NCI-H146 (cell line): ENCODE measurements at places on chromosomes 5 and 9.

- DNase-seq = no peak
Observed at GRCh38 chr9:74803376-74804017, 84.2 kb downstream of the TRPM6 start.

DNA sequence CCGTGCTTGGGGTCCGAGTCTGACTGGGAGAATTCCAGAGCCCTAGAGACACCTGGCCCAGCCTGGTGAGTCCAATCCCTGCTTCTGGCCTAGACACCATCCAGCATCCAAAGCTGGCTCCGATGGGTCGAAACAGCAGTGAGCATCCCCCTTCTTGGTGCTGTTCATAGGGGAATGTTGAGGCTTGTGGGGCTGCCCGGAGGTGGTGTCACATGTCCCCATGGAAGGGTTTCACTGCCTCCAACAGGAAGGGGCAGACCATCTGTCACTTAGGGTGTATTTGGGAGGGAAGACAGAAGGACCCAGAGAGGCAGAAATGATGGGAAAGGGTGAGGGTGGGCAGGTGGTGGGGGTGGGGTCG lies 13.9 kb downstream of the C9orf50 start:
- no peak for DNase-seq

- DNase-seq = no peak
Observed at GRCh38 chr5:123810746-123811340, 298.9 kb downstream of the CSNK1G3 start.

- no peak for DNase-seq
Observed at GRCh38 chr9:98109052-98109451, 10.0 kb downstream of the TRIM14 start.

- no peak for DNase-seq
Observed at GRCh38 chr5:119357808-119358529, 2.1 kb downstream of the TNFAIP8 start.

- no peak for DNase-seq
Observed at GRCh38 chr5:106656821-106657220, 1013.9 kb downstream of the EFNA5 start.

DNA sequence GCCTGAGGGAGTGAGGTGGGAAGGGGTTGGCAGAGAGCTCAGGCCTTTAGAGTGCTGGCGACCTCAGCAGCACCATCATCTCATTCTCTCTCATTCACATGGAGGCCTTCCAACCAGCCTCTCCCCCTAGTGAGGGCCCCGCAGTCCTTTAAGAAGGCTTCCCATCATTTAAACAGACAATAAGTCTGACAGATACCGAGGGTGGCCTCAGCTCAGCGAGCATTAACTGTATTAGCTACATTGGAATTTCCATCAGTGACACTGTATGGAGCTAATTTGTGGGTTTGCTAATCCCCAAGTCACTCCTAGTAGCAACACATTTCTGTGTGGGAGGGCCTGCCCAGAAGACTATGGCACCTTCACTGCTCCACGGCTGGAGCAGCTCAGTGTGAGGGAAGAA lies 75.8 kb downstream of the INSYN2B start:
- no peak for DNase-seq

DNA sequence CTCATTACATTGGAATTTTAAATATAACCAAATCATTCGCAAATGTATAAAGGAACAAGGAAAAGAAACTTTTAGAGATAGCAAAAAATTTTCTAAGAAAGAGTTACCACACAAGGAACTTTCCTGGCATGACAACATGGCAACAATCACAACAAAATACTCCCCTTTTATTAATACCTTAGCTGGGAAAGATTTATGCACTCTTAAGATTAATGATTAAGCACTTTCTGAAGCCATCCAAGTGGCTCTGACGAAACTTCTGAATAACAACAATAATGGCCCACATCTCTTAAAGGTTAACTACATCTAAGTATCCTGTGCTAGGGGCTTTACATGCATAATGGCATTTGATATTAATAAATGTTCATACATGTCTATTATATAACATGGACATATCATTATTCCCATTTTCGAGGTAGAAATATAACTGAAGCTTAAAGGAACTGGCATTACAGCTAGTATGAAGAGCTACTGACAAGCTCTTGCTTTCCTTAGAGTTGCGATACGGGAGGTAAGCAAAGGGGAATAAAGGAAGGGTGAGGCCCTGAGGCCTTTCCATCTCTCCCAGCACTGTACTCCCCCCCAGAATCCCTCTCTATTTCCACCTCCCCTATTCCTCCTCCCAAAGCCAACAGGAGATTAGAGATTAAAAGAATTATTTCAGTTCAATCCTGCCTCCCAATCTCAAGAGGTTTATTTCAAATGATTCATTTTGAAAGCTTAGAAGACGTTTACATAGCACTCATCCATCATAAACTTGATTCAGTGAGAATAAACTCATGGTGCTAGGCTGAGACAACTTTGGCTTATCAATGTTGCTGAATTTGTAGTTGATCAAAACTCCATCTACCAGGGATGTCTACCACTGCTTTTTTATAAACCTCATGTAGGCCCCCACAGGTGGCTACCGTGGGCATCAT lies 9.6 kb downstream of the MTMR12 start:
- no peak for DNase-seq

- no peak for DNase-seq
Observed at GRCh38 chr5:135432113-135432512, 15.0 kb downstream of the DCANP1 start.

- peak; percentile 61 for DNase-seq
Observed at GRCh38 chr5:36079200-36079781, 12.6 kb upstream of the UGT3A2 start.

DNA sequence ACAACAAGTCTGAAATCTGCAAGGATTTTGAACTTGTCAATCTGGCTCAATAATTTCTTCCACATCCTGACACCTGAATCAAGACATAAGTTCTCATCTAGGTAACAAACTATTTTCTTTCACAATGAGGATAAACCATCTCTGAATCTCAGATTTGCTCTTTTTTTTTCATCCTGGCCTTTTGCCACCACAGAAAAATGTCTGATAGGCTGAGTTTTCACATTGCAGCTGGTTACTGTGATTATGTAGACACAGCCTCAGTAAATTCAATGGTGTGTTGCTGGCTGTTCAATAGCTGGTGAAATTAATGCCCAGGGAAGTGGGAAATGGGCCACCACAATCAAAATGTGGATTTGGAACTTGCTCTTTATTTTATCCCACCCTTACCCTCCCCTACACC lies 2.8 kb upstream of the ADRA1B start:
- DNase-seq = no peak

GRCh38 chr5:59099270-59099994 lies 516.6 kb downstream of the RAB3C start:
- no peak for DNase-seq
